ENCODE measurements at places on chromosomes 5 and 9.

DNA sequence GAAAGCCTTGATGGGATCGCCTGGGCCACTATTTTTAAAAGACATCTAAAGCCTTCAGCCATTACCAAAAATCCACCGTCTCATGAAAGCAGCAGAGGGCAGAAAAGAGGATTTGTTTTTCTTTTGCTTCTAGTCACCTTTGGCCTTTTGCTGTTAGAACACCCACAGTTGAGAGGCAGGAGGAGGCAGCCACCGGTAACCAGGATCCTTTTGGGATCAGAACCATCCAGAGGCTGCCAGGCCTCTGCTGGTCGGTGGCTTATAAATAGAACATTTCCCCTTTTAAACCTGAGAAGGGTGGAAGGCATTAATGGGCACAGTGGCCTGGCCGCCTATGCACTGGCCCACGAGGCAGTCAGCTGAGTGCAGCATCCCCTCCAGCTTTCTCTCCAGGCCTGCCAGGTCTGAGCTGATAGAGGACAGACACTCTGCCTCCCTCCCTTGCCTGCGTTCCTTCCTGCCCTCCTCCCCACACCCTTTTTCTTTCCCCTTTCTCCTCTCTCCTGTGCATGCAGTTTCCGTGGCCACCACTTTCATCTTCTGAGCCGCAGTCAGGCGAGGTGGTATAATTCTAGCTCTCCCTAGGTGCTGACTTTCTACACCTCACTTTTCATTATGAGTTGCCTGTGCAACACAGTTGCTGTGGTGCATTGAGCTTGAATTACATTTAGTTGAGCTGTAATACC lies 253.4 kb downstream of the ARHGAP26 start:
- DNase-seq, result no peak

- no peak for DNase-seq
Observed at GRCh38 chr5:52801329-52801728, 13.6 kb downstream of the ITGA1 start.

GRCh38 chr9:125513668-125514413 lies 193.2 kb downstream of the MAPKAP1 start:
- no peak for DNase-seq

DNA sequence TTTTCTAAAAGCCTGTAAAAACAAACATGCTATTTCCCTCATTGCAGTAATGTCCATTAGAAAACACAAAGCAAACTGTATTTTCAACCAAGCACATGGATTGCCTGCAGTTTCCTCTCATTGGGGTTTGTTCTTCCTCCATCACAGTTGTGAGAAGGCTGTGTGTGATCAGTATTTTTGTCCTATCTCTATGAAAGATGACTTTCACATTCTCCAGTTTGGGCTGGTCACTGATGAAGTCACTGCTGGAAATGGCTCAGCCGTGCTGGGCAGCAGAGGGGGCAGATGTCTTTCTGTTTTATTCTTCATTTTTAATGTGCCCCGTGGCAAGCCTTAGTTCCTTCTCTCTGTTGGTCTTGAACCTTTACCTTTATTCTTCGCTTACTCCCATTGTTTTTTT lies 288.9 kb upstream of the MPDZ start:
- no peak for DNase-seq

DNA sequence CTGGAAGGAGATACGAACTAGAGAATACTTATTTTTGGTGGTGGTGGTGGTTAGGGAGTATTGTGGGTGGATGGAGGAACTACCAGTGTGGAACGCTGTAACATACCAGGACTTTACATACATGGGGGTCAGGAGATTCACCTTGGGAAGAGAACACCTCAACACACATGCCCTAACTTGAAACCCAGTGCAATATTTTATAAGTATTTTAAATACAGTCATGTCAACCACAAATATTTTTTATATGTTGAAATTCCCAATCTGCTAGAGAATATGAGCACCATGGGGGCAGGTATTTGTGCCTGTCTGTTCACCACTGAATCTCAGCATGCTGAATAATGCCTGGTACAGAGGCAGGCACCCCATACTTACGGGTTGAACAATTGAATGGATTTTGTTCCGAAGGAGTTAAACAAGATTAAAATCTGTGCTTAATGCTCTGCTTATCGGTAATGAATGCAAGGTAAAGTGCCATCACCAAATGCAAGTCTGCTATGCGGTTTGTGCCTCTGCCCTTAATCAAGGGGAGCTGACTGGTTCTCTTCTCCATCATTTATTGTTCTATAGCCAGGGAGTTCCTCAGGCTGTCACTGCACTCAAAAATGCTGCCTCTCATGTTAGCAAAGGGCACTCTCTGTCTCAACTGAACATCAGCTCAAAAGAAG lies 65.3 kb downstream of the RASEF start:
- no peak for DNase-seq

GRCh38 chr9:97514531-97514930 lies 13.1 kb downstream of the TMOD1 start:
- no peak for DNase-seq

- no peak for DNase-seq
Observed at GRCh38 chr5:113099822-113100221, 123.2 kb downstream of the DCP2 start.

- DNase-seq, result no peak
Observed at GRCh38 chr5:107513337-107514085, 157.2 kb downstream of the EFNA5 start.

GRCh38 chr9:113805486-113806132 lies 70.5 kb upstream of the ZNF618 start:
- no peak for DNase-seq

GRCh38 chr5:173010021-173010420 lies 26.4 kb downstream of the ATP6V0E1 start:
- no peak for DNase-seq

DNA sequence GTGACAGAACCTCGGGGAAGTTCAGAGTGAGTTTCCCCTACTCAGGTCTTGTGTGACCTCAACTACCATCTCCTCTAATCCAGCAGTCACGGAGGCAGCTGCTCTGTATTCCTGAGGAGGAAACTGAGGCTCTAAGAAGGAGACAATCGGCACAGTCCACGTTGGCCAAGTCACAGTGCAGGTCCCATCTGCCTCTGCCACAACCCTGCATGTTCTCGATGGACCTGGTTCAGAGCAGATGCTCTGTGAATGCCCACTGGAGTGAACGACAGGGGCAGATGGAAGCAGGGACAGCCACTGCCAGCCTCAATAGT lies 722 bp upstream of the ERGIC1 start:
- DNase-seq, result no peak

GRCh38 chr5:131640043-131640856 lies 5.2 kb upstream of the RAPGEF6 start:
- no peak for DNase-seq

Measured in NCI-H510A treated with DMSO at 0.1 percent for 48 hours (cell line).